ENCODE measurements at places on chromosomes 1 and 21.

DNA sequence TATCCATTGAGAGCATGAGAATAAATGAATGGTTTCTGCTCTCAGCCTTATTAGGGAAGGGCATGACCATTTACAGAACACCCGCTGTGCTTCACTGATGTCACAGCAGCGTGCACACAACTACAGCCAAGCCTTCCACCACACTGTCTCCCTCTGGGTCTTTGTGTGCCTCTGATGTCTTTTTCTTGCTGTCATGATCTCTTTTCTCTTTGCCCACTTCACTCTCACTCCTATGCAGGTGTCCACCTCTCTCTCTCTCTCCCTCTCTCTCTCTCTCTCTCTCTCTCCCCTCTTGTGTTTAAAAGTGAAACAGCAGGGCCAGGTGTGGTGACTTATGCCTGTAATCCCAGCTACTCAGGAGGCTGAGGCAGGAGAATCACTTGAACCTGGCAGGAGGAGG is 232.5 kb upstream of the JUN start:
- DNase-seq: no peak

- no peak for DNase-seq
Observed at GRCh38 chr21:38175306-38175705, 81.5 kb upstream of the KCNJ15 start.

DNA sequence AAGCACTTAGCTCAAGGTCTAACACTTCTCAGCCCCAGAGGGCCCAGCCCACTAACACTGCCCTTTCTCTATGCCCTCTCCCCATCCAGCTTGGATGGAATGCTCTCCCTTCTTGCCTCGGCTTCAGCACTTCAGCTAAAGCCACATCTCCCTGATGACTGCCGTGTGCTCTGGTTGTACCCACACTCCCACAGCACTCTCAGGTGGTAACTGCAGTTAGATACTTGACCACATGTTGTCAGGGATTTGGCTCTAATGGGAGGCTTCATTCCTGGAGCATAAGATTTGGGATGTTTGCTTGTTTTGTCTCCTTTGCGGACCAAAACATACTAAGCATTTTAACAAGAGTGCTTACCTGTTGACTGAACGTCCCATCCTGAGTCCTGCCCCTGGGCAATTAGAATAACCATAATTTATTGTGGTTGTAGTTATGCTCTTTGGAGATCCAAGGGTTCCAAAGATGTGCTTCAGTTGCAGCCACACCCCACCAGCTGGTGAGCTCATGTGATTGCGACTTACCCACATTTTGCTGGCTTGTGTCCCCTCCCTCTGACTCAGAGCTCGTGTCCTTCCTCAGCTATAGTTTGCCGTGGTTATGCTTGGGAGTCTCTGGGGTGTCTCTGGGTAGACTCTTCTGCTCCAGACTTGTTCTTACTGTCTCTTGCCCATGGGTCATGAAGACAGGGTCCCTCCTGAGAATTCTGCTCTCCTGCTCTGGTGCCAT is 7.7 kb upstream of the SLC26A9 start:
- no peak for DNase-seq

- no peak for DNase-seq
Observed at GRCh38 chr1:70487459-70487815, 76.4 kb downstream of the CTH start.

DNA sequence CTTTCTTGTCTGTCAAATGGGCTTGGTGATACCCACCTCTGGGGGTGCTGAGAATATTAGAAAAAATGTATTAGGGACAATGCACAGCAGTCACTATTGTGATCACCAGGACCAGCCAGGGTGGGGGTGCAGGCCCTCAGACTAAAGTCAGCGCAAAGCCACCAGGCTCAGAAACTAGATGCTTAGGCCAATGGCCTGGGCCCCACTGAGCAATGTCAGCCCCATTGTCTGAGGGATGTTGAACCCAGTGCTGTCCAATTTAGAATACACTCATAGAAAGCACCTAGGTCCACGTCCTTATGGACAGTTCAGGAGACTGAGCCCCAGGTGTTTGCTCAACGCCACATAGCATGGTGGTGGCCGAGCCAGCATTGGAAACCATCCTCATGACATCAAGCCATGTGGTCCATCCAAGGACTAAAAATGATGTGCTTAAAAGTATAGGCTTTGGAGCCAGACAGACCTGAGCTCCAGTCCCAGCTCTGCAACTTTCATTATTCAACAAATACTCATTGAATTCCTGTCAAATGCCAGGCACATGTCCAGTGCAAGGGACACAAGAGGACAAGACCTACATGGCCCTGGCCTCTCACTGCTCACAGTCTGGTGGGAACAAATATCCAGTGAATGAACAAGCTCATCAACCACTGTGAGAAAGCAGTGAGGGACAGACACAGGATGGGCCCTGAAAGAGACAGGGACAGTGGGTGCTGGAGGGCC is 273.8 kb downstream of the MATN1 start:
- DNase-seq: no peak

GRCh38 chr1:152143150-152143887 is 15.7 kb downstream of the RPTN start:
- DNase-seq: no peak

- DNase-seq: no peak
Observed at GRCh38 chr1:211713231-211713630, 37.8 kb upstream of the NEK2 start.

DNA sequence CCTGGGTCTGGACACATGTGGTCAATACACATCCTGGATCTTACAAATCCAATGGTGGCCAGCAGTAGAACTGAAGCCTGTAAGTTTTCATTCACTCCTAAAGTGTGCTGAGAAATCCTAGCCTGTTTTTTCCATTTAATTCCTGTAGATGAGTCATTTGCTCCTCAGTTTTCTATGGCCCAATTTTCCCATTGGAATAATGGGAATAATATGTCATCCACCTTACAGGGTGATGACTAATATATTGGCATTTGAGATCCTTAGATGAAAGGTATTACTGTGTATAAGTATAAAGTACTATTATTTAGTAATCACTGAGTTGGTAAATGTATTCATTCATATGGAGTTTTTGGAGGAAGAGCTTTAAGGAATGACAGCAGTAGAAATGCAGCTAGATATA is 89.7 kb upstream of the ADAR start:
- DNase-seq: no peak

GRCh38 chr1:43466403-43466802 is 12.7 kb upstream of the HYI start:
- DNase-seq: no peak

- no peak for DNase-seq
Observed at GRCh38 chr1:220921498-220921897, 42.3 kb downstream of the HLX start.

DNA sequence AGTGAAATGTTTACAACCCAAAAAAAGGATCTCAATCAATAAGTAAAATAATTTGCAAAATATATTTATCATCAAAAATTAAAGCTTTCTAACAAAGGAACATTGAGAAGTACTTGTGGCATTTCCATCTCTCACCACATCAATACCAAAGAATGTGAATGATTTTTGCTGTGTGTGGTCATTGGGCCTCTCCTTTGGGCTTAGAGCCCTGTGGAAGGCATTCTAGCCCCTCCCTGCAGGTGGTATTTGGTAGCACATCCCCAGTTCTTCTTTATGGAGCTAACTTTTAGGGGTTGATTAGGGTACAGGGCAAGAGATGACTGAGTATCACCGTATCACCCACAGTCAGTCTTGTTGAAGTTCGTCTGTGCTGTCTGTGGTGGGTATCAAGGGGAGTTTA is 294.1 kb upstream of the SGIP1 start:
- DNase-seq: no peak

DNA sequence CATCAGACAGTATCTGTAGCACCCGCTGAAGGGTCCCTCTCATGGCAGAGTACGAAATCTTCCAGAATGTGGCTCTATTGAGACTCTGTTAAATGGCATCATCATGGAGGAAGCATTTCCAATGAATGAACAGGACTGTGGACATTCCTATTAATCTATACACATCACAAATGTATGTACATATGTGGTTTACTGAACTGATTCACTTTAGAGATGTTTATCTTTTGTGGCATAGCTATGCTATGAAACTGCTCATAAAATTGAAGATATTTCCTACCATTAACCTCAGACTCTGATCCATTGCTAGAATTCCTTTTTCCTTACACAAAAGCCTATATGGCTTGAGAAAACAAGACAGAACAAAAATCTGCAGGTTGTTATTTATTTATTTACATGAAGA is 259.6 kb upstream of the RRP15 start:
- no peak for DNase-seq

DNA sequence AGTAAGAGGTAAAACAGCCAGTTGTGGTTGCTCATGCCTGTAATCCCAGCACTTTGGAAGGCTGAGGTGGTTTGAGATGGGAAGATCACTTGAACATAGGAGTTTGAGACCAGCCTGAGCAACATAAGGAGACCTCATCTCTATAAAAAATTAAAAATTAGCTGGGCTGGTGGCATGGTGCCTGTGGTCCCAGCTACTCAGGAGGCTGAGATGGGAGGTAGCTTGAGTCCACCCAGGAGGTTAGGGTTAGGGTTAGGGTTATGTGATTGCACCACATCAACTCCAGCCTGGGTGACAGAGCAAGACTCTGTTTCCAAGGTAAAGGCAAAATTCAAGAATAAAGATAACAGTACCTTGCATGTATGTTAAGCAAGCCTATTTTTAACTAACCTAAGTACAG is 3.5 kb downstream of the SAMSN1 start:
- no peak for DNase-seq

DNA sequence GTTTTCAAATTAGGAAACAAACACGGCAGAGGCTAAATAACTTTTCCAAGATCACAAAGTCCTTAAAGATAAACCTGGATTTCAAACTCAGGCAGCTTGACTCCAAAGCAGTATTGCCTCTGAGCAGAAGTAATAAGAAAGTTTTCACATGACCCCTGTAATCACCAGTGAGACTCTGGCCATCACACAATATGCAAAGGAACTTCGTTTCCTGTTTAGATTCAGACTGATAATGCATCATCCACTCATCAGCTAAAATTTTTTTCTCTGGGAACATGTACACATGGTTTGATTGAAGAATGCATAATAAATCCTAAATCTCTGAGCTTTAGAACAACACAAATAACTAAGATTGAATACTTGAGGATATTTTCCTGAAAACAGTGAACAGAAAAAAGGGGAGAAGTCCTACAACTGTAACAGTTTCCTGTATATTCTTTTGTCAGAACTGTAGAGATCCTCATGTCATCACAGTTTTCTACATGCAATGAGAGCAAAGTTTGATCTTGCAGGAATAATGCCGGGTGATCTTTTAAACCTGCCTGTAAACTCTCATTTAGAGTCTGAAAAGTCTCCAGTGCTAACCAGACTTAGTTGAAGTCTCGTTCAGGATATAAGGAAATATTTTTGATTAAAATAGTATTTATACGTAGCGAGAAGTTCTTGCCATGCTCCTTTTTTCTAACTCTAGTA is 225.3 kb downstream of the SPATA17 start:
- no peak for DNase-seq

- no peak for DNase-seq
Observed at GRCh38 chr1:202009326-202010179, 834 bp upstream of the ELF3 start.

GRCh38 chr1:155083865-155084721 is 5.5 kb downstream of the EFNA3 start:
- no peak for DNase-seq

DNA sequence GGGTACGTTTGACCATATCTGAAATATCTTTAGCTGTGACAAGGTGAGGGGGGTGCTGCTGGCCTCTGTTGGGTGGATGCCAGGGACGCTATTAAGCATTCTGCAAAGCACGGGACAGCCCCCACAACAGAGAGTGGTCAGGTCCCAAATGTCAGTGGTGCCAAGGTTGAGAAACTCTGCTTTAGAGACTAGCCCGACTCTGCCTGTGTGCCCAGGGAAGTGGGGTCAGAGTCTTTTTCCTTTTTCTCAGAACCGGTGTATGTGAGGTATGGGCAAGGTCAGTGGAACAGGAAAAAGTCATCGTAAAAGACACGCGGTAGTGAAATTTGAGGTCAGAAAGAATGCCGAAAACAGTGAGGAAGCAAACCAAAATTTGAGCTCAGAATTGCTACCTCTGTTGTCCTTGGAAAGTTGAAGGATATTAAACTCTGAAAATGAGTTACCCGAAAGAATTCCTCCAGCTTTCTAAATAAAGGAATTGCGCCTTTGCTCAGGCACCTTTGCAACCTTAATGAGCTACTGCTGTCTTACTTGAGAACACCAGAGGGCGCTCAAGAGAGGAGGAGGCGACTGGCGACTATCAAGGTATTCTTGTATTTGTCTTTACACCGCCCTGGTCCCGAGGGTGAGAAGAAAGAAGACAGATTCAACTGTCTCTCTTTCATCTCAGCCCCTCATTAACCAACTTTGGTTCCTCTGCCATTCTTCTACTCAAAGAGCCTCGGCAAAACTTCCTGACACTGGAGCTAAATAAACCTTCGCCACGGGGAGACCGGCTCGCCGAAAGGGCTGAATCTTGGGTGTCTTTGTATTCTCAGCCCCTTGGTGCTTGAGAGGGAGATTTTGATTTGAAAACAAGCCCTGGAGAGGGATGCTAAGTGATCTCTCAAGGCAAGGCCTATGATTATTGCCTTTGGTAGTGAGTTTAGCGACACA is 85.4 kb upstream of the OLIG2 start:
- DNase-seq: no peak

- DNase-seq: no peak
Observed at GRCh38 chr1:53219711-53220110, 723 bp downstream of the CZIB start.

DNA sequence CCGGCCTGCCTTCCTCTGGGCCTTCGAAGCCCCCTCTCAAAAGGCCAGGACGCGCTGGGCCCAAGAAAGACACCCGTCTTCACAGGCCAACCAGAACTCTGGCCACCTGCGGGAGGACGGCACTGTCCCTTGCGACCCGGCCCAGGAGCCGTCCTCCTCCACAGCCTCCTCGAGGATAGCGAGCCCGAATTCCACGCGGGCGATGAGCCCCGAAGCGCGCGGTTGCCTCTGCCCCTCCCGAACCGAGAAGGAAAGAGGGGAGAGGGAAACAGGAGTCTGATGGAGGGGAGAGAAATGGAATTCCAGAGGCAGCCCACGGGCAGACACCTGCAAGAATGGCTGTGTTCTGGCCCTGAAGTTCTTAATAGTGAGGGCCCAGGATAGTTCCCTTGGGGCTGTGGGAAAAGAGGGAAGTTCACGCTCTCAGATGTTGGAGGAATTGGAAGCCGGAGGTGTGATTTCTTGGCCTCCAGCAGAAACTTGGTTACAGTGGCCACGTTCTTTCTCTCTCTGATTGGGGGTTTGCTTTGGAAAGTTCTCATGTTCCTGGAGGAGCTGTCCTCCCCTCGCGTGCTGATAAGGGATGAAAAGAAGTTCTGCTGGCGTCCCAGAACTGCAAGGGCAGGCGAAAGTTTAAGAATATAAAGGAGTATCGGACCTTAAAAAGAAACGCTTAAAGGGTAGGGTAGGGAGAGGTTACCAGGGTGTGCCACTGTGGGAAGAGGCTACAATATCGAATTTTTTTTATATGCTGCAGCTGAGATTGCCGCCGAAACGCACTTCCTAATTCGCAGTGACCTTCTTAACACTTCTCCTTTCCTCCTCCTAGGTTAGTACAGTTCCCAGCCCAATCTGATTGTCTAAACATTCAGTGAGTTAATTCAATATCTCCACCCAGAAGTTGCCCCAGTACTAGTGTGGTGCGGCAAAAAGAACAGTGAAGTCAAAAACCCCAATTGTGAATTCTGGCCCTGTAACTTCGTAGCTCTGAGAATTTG is 5.8 kb upstream of the SLC44A5 start:
- DNase-seq: no peak

Data from cortex of kidney (tissue), 1 donor.